Stimulated activated CD4-positive, alpha-beta T cell treated with anti-CD3 and anti-CD28 coated beads, TNF-alpha, amount 100 ng/mL, for 48 hours (primary cell): ENCODE measurements at places on chromosomes 6 and 20.

DNA sequence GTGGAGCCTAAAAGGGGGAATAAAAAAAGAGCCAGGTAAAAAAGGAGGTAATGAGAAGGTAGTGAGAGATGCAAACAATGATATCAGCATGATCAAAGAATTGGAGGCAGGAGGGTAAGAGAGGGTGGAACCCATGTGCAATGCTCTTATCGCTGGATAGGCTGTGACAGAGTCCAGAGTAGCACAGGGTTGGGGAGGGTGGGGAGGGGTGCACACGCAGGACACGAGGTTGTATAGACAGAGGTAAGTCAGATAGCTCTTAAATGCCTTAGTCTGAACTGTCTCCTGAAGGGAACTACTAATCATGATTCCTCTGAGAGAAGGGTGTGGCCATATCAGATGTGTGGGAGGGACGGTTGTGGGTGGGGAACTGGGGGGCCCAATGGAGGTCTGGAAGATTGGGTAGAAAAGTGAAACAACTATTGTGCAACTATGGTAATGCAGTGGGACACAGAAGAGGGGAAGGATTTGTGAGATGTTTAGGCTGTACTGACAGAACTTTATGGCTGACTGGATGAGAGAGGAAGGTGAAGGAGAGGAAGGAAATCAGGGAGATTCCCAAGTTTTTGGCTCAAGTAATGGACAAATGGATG, 354.8 kb downstream of the BTBD9 start:
- DNase-seq: no peak

- no peak for DNase-seq
Observed at GRCh38 chr6:19399406-19399805, 437.8 kb upstream of the ID4 start.

DNA sequence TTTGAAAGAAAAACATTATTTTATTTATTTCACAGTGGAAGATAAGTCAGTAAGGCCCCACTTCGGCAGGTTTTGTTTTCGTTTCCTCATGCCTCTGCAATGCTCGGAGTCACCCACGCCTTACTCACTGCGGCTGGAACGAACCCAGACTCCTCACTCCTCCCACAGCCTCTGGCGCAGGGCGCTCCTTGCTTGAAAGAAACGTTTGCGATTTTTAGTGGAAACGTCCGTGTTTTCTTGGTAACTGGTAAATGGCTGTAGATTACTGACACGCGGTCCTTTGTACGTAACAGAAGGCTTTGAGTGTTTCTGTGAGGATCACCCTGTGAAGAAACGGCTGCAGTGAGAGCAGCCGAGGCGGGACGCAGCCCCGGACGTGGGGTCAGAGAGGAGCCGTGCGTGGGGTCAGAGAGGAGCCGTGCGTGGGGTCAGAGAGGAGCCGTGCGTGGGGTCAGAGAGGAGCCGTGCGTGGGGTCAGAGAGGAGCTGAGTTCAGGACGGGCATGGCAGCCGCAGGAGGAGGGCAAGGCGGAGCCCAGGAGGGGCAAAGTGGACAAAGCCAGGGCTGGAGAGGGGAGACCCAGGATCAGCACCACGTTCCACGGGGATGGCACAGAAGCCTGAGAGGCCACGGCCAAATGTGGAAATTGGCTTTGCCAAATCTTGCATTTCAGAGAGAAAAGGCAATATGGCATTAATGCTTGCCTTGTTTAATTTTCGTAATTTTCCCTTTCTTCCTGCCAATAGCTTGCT, 198.6 kb upstream of the THBS2 start:
- DNase-seq: no peak

GRCh38 chr6:130547723-130548122, 181.9 kb downstream of the TMEM200A start:
- DNase-seq: no peak

GRCh38 chr6:167097770-167098169, 25.1 kb upstream of the CCR6 start:
- DNase-seq: no peak

GRCh38 chr20:25738198-25738597, 41.5 kb upstream of the ZNF337 start:
- no peak for DNase-seq

GRCh38 chr6:111417181-111417585, 65.8 kb downstream of the REV3L start:
- no peak for DNase-seq

DNA sequence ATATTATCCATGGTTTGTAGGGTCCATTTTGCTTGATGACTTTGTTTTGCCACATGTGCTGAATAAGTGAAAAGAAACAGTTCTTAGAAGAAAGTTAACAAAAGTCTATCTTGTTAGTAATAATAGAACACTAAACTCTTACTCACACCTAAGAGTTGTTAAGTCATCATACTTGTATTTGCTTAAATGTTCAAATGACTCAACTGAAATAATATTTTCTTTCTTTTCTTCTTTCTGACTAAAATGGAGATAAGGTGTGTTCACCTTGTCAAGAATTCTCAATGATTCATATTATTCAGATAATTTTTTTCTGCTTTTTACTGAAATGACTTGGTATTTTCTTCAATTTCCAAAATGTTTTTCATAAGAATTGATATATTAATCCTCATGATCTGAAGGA, 327.2 kb downstream of the HTR1B start:
- DNase-seq: no peak

DNA sequence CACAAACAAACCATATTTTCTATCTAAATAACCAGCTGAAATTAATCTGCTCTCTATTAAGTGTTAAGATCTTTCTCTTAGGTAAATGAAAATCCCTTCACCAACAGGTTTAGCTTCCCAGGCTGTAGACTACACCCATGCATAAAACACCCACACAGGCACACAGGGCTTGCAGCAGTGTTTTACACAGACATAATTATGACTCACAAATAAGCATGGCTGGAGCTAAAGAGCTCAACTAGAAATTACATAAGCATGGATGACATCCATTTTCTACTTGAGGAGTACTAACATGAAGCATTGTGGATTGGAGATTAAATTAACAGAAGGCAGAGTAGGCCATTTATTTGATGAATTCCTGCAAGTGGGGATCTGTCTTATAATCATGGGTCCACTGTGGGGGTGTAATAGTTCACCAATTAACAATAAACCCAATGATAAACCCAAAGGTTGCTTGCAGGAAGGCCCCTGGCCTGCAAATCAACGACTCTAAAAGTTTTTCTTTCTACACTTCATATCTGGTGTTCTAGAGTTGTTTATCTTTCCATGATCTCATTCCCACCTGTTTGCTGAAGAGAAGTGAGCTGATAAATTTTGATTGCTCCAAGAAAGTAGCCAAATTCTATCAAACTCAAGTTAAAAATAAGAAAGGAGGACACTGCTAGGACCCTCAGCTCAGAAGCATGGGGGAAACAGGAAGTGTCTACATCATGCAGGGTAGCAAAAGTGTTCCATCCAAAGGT, 33.8 kb upstream of the E2F3 start:
- no peak for DNase-seq

- DNase-seq: no peak
Observed at GRCh38 chr20:62945771-62946339, 6.7 kb upstream of the SLC17A9 start.

DNA sequence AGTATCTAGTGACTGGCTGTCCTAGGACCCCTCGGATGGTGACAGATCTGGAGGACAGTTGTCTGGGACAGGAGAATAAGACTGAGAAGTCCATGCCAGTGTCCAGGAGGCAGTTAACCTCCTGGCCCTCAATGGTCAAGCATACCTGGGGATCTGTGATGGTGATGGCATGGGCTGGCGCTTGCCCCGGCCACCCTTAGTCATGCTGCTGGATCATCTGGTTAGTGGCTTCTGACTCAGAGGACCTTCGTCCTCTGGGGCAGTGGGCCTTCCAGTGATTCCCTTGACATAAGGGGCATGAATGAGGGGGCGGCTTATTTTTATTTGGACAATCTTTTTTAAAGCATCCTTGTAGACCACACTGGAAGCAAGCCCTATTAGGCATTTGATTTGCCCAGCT, 24.0 kb upstream of the SF3B5 start:
- DNase-seq: no peak

GRCh38 chr6:56343295-56343694, 95.9 kb upstream of the COL21A1 start:
- DNase-seq: no peak

- DNase-seq: no peak
Observed at GRCh38 chr6:42366011-42366705, 85.6 kb downstream of the TRERF1 start.

- no peak for DNase-seq
Observed at GRCh38 chr20:41877911-41878310, 259.7 kb upstream of the CHD6 start.
